ENCODE measurements at places on chromosomes 1 and 21.

GRCh38 chr1:176765608-176766007 is 302.6 kb downstream of the PAPPA2 start:
- DNase-seq: no peak

DNA sequence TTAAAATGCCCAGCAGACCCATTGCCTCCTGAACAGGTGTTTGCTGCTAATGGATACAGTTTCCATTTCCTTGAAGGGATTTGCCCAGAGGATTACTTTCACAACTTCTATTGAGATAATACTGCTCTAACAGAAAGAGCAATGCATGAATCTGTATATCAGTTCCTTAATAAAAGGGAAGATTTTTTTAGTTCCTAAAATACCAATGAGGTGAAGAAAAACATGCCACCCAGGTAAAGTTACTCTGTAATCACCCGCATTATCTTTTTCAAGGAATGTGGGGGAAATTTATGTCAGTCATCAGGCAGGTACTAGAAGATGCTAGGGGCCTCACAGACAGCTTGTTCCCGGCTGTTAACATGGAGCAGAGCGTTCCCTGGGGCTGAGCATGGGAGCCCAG is 41.1 kb downstream of the KCNJ15 start:
- DNase-seq: no peak

- DNase-seq: no peak
Measured at GRCh38 chr1:9352377-9353134, 59.9 kb downstream of the SPSB1 start.

GRCh38 chr1:214285610-214286440 is 4.9 kb downstream of the SMYD2 start:
- no peak for DNase-seq

- no peak for DNase-seq
Measured at GRCh38 chr1:12472156-12472797, 145.7 kb downstream of the DHRS3 start.

- DNase-seq: no peak
Measured at GRCh38 chr1:234656070-234656895, 46.3 kb upstream of the IRF2BP2 start.

GRCh38 chr1:35576061-35576765 is 3.1 kb downstream of the TFAP2E start:
- no peak for DNase-seq

DNA sequence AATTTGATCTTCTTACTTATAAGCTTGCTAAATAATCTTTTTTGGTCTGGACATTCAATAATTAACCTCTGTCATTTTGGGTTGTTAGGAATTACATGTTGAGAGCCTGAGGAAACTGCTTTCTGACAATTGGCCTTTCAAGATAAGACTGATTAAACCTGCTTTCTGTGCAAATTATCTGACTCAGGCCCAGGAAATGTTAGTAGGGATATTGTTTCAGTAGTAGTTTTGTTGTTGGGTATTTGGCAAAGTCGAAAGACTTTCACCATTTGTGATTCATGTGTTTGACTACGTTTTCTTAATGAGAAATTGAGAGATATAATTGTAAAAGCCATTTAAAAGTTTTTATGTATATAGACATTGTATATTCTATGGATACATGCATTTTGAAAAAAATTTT is 81.1 kb upstream of the GPR88 start:
- DNase-seq: no peak

DNA sequence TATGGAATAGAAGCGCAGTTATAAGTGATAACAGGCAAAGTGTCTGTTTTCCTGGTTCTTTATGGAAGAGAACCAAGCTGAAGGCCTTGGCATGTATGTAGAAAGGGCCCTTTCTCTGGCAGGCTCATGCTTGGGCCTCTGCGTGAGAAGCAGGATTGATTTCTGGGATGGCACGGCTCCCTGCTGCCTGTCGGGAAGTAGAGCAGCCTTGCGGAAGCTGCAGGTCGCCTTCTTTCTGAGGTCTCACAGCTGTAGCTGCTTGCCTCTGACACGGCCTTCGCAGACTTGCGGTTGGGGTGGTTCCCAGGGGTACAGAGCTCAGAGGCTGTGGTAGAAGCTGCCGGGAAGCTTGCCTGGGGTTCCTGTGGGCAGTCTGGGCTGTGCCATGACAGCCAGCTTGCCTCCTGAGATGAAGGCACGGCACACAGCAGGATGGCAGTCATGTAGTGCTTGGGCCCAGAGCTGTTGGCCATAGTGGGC is 39.4 kb downstream of the TRAPPC10 start:
- DNase-seq: no peak

DNA sequence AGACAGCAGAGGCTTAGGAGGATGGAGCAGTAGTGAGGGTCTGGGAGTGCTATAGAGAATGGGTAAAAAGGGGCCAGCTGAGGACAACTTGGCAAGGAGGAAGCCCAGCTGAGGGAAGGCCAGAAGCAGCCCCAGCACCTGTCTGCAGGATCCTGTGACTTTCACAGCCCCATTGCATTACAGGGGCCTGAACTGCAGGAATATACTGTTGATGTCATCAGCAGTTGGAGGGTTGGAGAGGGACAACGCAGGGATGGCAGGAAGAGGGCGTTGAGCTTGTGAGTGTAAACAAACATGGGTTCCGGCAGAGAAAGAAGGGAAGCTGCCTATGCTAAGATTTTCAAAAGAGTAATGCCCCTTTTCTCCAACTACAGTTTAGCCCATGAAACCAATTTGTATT is 628.5 kb downstream of the SMYD3 start:
- no peak for DNase-seq

DNA sequence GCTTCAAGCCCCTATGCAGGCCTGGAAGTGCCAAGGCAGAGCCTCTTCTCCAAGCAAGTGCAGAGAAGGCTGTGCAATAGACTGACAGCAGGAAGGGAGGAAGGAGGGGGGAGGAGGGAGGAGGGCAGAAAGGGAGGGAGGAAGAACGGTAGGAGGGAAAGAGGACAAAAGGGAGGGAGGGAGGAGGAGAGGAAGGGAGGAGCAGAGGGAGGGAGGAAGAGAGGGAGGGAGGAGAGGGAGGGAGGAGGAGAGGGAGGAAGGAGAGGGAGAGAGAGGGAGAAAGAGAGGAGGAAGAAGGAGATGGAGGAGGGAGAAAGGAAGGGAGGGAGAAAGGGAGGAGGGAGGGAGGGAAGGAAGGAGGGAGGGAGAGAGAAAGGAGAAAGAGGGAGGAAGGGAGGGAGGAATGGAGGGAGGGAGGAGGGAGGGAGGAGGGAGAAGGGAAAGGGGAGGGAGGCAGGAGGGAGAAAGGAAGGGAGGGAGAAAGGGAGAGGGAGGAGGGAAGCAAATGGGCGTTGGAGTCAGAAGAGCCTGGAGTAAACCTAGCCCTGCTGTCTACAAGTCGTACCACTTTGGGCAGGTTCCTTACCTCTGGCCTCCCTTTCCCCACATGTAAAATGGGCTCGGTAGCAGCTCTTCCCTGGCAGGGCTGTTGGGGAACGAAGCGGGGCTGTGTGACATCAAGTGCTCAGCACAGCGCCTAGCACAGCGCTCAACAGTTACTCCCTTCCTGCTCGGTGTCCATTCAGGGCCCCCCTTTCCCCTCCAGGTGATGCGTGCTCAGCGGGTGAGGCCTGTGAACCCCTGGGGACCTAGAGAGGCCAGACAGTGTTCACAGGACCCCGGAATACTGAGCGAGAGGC is 244.6 kb downstream of the NPHP4 start:
- no peak for DNase-seq

GRCh38 chr1:76330991-76331603 is 256.6 kb downstream of the ST6GALNAC3 start:
- DNase-seq: no peak

- no peak for DNase-seq
Measured at GRCh38 chr1:197083474-197083873, 16.4 kb upstream of the F13B start.

GRCh38 chr1:200693327-200693726 is 23.6 kb upstream of the DDX59 start:
- no peak for DNase-seq

- DNase-seq: no peak
Measured at GRCh38 chr1:44262414-44262813, 49.1 kb downstream of the DMAP1 start.

DNA sequence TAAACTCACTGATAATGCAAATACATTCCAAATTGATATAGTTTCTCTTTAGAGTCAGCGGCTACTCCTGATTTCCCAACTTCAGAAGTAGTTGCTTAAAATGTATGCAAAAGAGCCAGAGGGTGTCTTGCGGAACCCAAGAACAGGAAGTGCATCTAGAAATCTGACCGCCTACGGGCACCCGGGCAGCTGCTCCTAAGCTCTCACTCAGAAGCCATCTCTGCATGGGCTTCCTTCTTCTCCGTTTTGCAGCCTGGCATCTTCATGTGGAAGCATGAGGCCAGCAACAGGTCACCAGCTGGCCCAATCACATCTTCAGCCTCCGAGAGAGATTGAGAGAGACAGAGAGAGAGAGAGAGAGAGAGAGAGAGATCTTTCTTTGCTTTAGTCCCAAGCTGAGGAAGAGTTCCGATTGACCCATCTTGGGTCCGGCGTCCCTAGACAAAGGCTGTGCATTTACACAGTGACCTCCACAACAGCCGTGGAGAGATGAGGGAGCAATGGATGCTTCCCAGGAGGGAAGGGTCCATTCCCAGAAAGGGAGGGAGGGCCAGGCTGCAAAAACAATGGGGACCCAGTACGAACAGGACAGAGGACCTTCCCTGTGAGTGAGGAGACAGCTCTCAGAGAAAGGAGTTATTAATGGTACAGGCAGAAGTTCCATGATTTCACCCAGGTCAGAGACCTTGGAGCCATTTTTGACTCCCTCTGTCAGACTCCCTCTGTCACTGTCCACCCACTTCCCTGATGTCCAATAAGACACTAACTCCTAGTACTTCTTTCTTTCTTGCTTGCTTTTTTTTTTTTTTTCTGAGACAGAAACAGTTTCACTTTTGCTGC is 28.2 kb upstream of the SLC30A1 start:
- DNase-seq: no peak

DNA sequence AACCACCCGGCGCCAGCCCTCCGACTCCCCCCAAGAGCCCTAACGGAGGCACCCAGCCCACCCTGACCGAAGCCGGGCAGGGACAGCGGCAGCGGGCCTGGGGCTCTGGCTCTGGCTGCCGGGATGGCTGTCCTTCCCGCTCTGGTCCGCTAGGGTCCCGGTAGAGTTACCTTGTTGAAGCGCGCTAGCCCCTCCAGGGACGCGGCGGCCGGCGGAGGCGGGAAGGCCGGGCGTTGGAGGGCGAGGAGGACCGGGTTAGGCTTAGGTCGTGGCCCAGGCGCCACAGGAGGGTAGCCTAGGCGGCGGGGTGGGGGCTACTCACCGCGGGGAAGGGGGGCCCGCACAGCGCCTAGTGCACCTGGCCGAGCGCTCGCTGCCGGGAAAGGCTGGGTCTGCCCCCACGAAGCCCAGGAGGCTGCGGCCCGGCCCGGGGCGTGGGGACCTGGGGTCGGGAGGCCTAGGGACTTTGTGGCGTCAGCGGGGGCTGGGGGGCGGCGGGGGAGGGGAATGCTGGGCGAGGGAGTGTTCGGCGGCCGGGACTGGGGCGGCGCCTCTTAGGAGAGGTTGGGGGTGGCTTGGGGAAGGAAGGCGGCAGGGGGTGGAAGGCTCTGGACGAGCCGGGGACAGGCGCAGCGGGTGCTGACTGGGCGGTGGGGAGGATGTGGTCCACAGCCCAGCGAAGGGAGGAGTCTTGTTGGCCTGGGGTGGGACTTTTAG is at the start of gene TRIM17:
TSS of gene TRIM17 (minus strand) at position 645 of the 717 bp plus-strand sequence. CDS start 1,789 bp downstream, outside the sequence.
- no peak for DNase-seq

GRCh38 chr1:234231061-234231892 is 142.0 kb upstream of the COA6 start:
- DNase-seq: no peak

DNA sequence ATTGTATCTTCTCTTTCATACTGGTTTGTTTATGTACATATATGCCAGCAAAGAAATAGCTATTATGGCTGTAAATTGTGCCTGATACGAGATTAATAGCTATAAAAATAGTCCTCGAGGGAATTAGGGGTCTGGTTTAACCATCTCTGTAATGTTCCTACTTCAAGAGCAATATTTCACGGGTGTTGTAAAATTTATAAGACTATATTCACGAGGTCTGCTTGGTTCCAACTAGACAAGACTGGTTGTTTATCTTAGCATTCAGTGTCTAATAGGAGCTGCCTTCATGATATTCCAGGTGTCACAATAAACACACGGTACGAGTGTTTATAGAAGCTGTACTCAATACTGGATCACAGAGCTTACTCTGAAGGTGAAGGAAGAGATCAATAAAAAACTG is 389.9 kb downstream of the SIPA1L2 start:
- no peak for DNase-seq

All from stimulated activated CD8-positive, alpha-beta memory T cell treated with anti-CD3 and anti-CD28 coated beads, Interleukin-2, amount 100 ng/mL, for 1 hour (primary cell).